ENCODE measurements at places on chromosomes 4 and X.

DNA sequence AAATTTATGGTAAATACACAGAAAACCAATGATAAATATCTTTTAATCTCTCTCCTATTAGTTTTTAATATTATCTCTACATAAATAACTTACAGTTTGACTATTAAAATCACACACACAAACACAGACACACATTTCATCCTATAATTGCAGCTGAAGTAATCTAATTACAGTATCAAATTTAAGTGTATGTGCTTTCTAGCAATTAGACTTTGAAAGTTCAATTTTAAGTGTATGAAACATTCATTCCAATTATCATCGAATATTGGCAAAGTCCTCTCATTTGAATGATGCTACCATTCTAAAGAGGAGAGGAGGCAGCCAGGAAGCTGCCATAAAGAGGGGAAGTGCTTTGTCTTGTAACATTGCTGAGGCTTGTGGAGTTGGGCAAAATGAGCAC, 221.2 kb upstream of the PABPC4L start:
- DNase-seq: no peak

- no peak for DNase-seq
Observed at GRCh38 chrX:19649226-19649995, 134.1 kb upstream of the MAP3K15 start.

DNA sequence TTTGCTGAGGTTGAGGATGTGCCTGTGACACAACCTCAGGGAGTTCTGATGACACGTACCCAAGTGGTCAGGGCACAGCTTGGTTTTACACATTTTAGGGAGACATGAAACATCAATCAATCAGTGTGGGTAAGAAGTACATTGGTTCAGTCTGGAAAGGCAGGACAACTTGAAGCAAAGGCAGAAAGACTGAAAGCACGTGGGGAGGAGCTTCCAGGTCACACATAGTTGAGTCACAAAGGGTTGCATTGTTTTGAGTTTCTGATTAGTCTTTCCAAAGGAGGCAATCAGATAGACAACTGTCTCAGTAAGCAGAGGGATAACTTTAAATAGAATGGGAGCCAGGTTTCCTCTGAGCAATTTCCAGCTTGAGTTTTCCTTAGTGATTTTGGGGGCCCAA, 1910.0 kb upstream of the AGA start:
- no peak for DNase-seq

- no peak for DNase-seq
Observed at GRCh38 chr4:40514497-40514951, 115.1 kb downstream of the RBM47 start.

DNA sequence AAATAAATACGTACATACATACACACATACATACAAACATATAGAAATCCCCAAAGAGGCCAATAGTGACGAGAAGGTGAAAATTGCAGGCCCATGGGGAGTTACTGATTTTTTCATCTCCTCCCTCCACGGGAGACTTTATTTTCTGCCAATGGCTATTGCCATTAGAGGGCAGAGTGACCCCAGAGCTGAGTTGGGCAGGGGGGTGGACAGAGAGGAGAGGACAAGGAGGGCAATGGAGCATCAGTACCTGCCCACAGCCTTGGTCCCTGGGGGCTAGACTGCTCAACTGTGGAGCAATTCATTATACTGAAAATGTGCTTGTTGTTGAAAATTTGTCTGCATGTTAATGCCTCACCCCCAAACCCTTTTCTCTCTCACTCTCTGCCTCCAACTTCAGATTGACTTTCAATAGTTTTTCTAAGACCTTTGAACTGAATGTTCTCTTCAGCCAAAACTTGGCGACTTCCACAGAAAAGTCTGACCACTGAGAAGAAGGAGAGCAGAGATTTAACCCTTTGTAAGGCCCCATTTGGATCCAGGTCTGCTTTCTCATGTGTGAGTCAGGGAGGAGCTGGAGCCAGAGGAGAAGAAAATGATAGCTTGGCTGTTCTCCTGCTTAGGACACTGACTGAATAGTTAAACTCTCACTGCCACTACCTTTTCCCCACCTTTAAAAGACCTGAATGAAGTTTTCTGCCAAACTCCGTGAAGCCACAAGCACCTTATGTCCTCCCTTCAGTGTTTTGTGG, 180.7 kb downstream of the AR start:
- DNase-seq: no peak

- DNase-seq: no peak
Observed at GRCh38 chr4:74378573-74378972, 13.6 kb downstream of the EREG start.

GRCh38 chrX:87578978-87579377, 61.4 kb downstream of the KLHL4 start:
- no peak for DNase-seq

- no peak for DNase-seq
Observed at GRCh38 chr4:102868153-102868780, 525 bp upstream of the CISD2 start.

DNA sequence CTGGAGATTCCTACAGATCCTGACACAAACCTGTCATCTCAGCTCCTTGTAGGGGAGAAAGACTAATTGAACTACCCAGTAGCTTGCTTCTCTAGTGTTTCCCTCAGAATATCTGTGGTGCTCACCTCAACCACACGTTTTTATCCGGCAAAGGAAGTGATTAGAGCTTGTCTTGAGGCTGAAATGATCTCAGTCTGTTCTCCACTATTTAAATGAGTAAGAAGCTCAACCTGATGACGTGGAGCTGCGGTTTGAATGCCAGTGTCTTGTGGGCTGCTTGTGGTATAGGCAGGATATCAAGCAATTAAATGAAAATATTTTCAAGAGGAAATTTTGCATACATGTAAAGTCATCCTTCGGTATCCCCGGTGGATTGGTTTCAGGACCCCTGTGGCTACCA, 270.2 kb downstream of the TLL1 start:
- no peak for DNase-seq

DNA sequence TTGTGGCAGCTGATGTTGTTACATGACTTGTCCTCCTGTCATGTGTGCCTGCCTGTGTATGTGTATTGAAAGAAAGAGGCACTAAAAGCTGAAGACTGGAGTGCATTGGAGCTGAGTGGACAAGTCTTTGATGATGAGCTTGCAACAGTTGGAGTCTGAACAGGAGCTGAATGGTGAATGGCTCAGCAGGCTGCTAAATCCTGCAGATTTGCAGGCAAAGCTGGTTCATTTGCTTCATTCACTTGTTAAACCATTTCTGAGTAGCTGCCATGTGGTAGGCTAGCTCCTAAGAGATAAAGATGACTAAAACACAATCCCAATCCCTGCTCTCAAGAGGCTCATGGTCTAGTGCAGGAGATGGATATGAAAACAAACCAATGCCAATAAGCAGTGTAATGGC, 217.3 kb downstream of the CHRDL1 start:
- no peak for DNase-seq

DNA sequence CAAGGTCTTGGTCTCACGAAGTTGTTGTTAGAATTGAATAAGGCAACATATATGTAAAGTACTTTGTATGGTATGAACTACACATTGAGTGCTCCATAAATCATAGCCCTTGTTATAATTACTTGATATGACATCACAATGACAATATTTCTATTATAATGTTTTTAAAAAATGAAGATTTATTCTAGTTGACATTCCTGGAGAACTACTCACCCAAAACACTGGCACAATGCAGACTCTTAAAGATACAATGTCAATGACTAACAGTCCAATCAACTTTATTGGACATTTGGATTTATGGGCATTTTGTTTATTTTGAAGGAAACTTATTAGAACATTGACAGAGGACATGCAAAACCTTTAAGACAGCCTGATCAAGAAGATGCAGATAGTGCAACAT, 55.3 kb downstream of the ASB9 start:
- no peak for DNase-seq

DNA sequence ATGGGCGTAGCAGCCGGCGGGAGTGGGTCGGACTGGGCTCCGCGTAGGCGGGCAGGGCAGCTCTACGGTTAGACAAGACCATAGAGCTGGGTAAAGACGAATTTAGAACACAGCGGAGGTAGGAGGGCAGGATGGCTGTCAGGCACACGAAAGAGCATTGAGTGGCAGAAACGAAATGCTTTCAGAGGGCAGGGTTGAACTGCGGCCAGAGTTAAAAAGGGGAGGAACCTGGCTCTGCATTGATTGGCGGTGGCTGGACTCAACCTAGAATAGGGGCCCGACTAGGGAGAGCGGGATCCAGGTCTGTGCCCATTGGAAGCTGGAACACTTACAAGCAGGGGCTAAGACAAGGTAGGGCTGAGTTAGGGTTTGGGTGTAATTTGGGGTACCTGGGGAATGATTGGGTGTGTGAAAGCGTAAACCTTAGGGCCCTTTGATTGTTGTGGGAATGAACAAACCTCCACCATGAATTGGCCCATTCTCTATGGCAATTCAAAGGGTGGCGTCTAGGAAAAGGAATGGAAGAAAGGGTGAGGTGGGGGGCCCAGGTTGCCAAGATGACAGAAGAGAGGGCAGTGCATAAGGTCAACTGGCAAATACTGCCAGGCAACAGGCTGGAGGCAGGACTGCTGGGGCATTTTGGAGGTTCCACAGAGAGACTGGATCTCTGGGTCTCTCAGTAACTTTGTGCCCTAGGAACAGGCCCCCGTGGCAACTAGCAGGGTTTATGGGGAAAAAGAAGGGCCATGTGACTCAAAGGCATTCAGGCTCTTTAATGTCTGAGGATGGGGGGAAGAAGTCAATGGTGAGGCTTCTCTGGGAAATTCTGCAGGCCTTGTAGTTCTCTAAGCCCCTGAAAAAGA, 911 bp upstream of the ELK1 start:
- DNase-seq: no peak

DNA sequence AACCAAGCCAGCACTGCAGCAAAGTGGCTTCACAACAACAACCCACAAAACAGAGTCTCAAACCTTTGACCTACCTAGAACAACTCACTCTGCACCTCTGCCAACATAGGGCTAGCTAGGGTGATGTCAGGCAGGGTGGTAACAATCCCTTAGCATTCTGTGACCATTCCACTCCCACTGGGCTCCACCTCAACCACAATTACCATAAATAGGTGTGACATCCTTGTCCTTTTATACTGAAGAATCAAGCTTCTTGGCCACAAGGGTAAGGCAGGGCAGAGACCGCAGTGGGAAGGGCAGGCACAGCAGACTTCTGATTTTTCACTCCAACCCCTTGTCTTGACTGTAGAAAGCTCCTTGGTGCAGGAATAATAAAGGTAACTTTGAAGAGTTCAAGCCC, 795.4 kb upstream of the DIAPH2 start:
- DNase-seq: no peak

DNA sequence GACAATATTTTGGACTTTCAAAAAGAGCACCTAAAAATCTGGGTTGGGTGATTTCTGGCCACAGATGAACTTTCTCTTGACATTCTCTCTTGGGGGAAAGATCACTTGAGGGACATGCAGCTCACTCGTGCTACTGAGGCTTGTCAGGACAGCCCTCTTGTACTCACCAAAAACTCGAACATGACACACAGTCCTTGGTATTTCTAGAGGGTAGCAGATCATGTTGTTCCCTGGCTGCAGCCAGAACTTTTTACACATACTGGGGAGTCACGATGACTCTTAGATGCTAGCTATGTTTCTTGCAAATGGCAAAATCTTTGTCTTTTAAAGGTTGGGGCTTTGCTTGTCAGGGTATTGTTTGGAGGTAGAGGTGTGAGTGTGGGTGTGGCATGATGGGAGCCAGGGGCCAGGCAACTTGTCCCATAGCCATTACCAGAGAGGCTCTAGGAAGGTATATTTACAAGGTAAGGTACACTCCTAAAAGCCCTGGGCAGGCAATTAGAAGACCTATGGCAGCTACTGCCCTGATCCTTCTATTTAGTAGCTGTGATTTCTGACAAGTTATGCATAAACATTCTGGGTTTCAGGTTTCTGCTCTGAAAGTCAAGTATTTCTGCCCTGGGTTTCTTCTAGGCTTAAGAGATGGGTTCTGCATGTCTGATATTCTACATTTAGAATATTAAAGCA, 241.7 kb upstream of the TLL1 start:
- no peak for DNase-seq

DNA sequence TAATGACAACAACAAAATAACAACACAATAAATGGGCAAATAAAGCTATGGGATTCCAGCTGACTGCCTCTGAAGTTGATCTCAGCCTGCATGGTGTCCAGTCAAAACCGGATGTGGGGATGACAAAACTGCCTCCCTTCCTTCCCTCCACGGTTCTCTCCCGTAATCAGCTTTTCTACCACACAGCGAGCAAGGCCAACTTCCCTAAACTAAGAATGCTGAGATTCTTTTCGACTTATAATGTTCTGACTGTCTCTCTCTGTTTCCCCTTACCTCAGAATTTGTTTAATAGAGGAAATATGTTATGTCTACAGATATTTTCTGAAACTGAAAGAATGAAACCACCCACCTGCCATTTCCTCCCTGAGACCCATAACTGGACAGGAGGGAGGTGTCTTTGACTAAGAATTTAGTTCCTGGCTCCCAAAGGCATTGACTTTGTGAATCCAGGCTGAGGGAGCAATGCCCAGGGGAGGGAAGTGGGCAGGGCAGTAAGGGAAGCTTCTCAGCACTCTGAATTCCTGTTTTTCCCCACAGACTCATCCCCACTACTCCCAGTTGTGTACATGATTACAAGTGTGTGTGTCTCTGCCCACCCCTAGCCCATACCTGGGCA, 1.0 kb upstream of the TLR1 start:
- no peak for DNase-seq

DNA sequence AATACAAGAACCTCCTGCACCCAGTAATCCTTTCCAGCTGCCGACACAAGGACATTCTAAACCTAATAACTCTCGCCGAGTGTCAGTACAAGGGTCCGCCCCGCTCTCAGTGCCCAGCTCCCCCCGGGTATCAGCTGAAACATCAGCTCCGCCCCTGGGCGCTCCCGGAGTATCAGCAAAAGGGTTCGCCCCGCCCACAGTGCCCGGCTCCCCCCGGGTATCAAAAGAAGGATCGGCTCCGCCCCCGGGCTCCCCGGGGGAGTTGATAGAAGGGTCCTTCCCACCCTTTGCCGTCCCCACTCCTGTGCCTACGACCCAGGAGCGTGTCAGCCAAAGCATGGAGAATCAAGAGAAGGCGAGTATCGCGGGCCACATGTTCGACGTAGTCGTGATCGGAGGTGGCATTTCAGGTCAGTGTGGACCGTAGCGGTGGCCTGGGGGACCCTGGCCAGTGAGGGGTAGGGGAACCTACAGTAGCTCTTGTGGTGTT, at the start of gene MAOA:
Gene MAOA (plus strand): TSS at position 295 of the 490 bp plus-strand sequence. CDS start 43 bp downstream, at position 338.
- DNase-seq: no peak

DNA sequence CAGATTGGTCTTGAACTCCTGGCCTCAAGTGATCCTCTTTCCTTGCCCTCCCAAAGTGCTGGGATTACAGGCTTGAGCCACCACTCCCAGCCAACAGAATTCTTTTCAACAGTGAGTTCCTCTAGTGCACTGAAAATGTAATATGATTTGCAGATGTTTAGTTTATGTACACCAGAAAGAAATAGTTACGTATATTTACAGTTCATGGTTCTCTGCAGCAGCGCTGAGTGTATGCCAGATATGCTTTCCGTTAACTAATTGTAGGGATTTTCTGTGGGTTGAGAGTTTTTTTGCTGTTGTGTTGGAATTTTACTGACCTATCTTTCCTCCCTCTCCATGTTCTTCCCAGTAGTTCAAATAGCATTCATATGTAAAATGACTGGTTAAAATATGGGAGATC, 44.0 kb downstream of the GAB1 start:
- no peak for DNase-seq

- no peak for DNase-seq
Observed at GRCh38 chrX:5870238-5870637, 358.4 kb downstream of the NLGN4X start.

- no peak for DNase-seq
Observed at GRCh38 chr4:102684610-102685052, 76.1 kb downstream of the MANBA start.

All from activated B cell treated with CpG ODN at 0.5 μM for 24 hours (primary cell).